GM23338 (cell line): ENCODE measurements at places on chromosomes 1 and 21.

GRCh38 chr1:29708796-29709703 is 472.7 kb downstream of the PTPRU start:
- DNase-seq: peak; percentile 11

GRCh38 chr21:44932408-44933181 is 7.2 kb upstream of the SLX9 start:
- DNase-seq: no peak

DNA sequence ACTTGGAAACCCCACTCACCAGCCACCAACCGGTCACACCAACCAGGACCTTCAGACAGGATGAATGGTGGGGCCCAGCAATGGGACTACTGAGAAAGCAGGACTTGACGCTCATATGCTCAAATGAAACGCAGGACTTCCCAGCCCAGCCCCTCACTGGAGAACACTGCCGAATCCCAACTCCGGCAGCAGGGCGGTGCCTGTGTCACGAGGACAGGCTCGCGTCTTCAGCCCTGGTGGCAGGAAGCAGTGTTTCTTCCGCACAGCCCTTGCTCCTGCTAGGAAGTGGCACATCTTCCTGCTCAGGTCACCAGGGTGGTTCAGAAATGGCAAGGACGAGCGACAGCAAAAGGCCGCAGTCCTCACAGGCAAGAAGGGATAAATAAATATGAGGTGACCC is 38.9 kb downstream of the CD58 start:
- DNase-seq: peak; percentile 26

- DNase-seq: no peak
These were observed 24.3 kb upstream of the PCP4 start for GRCh38 chr21:39842741-39843459.

GRCh38 chr1:202015662-202015937 is 5.2 kb downstream of the ELF3 start:
- DNase-seq: no peak

DNA sequence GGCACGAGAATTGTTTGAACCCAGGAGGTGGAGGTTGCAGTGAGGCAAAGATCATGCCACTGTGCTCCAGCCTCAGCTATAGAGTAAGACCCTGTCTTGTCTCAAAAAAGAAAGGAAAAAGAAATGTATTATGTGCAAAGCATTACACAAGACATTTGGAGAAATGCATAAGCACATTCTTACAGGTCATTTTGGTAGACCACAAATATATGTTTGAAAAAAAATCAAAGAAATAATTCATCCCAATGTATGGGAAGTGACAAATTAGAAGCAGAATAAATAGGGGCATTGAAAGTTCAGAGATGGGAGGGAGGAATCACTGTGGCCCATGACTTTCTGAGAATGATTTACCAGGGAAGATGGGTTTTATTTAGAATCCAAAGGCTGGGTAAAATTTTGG is 283.5 kb upstream of the ADAMTS5 start:
- DNase-seq: no peak

DNA sequence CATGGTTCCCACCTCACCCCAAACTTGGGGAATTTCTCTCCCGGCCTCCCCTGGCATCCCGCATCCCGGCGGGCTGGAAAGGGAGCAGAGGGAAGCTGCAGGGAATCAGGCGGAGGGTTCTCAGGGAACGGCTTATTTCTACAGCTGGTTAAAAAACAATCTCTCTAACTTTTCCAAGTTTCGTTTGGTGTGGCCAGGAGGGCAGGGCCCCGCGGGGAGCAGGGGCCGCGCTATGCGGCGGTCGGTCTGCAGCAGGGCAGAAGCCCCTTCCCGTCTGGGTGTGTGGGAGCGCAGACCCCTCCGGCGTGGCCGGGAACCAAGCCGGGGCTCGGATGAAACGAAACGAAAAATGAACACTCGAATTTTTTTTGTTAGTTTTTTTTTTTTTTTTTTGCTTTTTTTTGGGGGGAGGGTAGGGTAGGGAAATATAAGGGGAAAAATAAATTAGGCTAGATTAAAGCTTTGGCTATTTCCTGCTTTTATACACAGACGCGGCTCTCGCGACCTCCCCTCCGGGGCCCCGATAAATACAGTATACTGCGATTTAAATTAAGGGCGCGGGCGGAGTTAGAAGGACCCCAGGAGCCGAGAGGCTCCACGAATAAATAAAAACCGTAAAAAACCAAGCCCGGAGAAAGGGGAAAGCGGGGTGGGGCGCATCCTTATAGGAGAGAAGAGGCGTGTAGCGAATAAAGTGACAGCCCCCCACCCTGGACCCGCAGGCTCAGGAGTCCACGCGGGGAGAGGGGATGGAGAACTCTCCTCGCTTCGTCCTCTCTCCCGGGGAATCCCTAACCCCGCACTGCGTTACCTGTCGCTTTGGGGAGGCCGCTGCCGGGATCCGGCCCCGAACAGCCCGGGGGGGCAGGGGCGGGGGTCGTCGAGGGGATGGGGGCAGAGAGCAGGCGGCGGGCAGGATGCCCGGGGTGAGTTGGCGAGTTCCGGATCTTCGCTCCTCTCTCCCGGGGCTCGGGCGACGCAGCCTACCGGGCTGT is 2.1 kb downstream of the POU3F1 start:
- peak; percentile 37 for DNase-seq

GRCh38 chr1:47482786-47483185 is 44.9 kb downstream of the FOXD2 start:
- no peak for DNase-seq

DNA sequence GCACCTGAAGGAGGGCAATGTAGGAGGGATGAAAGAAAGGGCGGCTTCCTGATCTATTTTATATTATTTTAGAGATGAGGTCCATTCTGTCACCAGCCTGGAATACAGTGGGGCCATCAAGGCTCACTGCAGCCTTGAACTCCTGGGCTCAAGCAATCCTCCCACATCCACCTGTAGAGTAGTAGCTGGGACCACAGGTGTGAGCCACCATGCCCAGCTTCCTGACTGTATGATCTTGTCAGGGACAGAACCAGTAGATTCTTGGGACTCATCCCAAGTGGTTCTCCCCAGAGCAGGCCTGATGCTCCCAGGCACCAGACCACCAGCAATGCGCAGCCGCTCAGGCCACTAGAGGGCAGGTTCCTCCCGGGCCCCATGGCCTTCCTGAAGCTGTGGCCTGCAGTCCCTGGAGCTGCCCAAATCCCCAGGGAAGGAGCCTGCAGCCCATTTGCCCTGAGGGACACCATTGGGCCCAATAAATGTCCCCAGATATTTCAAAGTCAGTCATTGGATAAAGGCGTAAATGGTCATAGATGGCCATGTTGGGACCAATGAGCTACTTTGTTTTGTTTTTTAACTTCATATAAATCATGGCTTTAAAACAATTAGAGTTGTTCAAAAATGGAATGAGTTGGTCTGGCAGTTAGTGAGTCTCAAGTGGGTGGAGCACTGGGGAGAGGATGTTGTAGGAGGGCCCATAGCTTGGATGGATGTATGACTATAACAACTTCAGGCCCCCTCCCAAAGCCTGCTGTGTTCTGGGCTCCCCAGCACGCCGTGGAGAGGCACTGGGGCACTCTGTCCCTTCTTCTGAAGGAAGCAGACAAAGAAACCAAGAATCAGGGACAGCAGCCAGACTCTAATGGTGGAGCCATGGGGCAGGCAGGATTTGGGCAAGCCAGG is 44.7 kb upstream of the GOLT1A start:
- peak; percentile 88 for DNase-seq

DNA sequence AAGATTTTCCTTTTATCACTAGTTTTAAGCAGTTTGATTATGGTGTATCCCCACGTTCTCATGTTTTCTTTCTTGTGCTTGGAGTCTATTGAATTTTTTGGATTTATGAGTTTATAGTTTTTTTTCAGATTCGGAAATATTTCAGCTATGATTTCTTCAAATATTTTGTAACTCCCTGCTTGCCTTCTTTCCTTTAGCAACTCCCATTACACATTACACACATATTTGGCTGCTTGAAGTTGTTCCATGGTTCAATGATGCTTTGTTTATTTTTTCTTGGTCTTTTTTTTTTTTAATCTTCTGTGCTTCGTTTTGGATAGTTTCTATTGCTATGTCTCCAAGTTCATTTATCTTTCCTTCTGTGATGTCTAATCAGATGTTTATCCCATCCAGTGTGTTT is 48.5 kb upstream of the WARS2 start:
- no peak for DNase-seq
